NCI-H1436 treated with DMSO at 0.1 percent for 48 hours (cell line): ENCODE measurements at places on chromosomes 4 and X.
A peak's percentile ranks its signal among the peaks of the same experiment; 100 is the strongest.

DNA sequence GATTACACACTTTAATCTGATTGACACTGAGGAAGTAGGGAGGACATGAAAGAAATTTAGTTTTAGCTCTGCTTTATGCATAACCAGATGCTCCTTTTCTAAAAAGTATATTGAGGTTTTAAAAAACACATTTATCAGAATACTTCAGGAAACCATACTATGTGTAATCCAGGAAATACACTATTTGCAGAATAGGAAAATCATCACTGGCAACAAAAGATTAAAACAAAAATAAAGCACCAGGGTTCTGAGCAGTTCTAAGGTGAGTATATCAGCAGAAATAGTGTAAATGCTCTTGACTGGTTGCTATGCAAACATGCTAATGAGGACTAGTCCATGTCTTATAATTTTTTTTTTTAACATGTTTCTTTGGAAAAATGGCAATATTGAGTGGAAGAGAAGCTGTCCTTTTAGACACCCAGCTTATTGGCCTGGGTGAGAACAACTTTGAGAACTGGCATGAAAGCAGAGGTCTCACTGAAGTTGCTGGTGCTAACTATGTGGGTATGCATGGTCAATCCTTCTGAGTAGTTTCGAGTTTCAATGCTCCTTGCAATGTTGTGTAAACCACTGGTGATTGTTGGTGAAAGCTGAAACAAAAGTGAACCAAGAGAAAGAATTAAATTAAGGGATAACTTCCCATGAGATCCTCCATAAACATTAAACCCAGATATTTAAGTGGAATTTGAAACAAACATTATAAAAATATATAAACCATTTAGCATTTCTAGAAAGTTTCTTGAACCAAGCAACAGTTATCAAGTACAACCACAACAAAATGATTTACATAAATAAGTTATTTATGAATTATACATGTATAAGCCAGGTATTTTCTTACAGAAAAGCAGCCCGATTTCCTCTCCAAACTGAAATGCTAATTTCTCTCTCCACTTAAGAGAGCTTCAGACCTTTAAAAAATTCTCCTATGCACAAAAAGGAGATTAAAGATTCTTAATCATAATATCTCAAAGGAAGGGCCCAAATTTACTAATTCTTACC lies 20.4 kb upstream of the SCD5 start:
- no peak for DNase-seq

DNA sequence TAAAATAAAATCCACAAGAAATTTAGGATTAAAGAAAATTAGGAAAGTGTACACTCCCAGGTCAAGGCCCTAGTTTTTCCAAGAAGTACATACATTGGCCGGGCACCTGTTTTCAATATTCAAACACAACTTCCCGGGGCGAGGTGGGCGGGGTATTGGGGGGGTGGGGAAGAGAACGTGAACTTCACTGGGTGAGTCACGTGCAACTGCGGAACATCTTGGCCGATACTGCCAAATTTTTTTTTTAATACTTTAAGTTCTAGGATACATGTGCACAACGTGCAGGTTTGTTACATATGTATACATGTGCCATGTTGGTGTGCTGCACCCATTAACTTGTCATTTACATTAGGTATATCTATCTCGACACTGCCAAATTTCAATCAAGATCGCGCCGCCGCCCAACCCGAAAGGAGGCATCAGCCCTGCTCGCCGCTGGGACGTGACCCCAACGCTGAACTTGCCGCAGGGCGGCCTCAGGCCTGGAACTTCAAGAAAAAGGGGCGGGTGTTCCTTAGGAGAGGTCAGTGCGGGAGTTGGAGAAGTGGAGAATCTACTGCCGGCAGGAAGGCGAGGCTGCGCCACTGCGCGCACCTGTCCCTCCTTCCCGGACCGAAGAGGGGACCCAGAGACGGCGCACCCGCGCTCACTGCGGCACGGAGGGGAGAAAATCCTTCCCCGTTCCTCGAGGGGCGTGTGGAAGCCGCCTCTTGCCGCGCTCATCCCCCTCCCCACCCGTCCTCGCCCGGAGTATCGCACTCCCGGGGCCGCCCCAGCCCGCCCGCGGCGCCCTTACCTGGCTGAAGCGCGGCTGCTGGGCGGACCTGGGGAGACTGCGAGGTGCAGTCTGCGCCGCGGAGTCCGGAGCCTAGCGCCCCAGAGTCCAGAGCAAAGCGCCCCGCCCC lies at the start of gene TEC:
Gene TEC (minus strand): TSS at position 883 of the 905 bp plus-strand sequence. CDS start 41,224 bp downstream, outside the sequence.
- DNase-seq: no peak

DNA sequence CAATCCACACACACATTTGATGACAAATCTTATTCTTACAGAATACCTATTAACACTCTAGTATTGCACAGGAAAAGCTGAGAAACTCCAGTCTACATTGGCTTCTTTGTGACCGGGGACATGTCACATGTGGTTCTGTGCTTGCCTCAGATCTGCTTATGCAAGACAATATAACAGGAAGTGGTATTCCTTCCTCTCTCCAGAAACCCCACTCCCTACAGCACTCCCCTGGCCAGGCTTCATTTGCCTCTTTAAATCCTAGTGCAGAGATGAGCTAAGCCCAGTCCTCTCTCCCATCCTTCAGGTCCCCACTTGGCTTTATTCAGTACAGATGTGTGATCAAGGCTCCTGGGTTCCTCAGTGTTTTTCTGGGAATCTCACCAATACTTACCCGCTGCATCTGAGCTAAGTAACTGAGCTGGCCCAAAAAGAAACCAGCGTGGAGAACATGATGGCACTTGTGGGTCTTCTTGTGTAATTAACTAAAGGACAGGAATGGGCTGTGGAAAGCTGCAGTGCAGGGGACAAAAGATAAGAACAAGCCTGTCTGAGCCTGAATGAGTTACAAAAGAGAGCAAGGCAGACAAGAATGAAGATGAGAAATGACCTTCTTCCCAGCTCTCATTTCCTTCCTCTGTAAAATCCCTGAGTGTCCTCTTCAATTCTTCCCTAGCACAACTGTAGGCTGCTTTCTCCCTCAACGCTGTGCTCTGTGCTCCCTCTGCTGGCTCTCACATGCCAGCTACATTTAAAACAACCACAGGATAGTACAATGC lies 105.6 kb downstream of the HNRNPD start:
- peak; percentile 14 for DNase-seq

- no peak for DNase-seq
Observed at GRCh38 chrX:120262859-120263708, 12.5 kb downstream of the ZBTB33 start.

GRCh38 chr4:169080981-169081380 lies 70.9 kb upstream of the CBR4 start:
- no peak for DNase-seq

DNA sequence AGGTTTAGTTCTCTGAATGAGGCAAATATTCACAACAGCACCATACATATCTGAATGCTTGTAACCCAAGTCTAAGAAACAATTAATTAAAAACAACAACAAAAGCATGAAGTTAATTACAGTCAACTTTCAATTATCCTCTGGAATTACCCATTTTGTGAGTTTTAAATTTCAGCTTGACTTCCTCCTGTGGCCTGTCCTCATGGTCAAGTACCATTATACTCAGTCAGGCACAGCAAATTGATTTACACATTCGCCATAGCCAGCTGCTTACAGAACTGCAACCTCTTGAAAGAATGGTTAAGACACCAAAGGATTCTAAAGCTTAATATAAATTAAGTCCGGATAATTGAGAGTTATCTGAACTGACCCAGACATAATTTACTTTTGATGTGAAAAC lies 306.5 kb downstream of the CAMK2D start:
- DNase-seq: peak; percentile 16

- DNase-seq: no peak
Observed at GRCh38 chr4:111334361-111334760, 711.5 kb upstream of the PITX2 start.

GRCh38 chr4:3007724-3008123 lies 44.4 kb downstream of the GRK4 start:
- no peak for DNase-seq

GRCh38 chr4:24793219-24794005 lies 2.0 kb upstream of the SOD3 start:
- no peak for DNase-seq

DNA sequence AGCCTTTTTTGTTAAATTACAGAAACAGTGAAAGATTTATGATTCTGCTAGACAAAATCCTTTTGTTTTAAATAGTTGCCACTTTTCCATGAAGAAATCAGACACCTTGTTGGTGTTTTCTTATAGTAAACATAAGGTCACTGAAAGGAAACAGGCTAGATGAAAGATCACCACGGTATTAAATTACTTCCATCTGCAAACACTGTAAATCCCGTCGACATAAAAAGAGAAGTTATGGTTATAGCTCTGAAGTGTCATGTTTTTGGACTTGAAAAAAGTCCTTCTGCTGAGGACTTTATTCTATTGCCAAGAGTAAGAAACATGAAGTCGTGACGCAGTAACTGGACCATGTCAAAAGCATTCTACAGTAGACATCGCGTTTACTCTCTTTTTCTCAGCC lies 567.6 kb upstream of the SLIT2 start:
- DNase-seq: no peak

DNA sequence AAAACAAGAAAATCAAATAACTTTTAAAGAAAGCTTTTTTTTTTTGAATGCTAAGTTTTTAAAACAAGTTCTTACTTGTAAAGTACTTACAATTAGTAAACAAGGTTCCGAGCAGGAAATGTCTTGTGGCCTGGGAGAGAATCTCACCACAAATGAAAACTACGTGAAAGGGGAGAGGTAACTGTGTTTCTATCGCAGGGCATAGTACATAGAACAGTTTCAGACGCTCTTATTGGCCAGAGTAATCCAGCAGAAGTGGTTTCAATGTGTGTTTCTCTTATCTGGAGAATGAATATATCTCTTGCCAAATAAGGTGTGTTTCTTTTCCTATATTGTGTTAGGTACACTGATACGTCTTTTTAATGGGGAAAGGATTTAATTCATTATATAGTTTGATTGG lies at the start of gene PLAC8:
Gene PLAC8 (minus strand): TSS at position 154 of the 400 bp plus-strand sequence. CDS start 6,808 bp downstream, outside the sequence.
- DNase-seq: peak; percentile 61
